Stomach (tissue), 19 donors: ENCODE measurements at places on chromosomes 12 and 14. TPM values are rescaled to one million over a fixed set of nuclear protein-coding genes. Genes with fewer than 3 reads are reported as not detected.

DNA sequence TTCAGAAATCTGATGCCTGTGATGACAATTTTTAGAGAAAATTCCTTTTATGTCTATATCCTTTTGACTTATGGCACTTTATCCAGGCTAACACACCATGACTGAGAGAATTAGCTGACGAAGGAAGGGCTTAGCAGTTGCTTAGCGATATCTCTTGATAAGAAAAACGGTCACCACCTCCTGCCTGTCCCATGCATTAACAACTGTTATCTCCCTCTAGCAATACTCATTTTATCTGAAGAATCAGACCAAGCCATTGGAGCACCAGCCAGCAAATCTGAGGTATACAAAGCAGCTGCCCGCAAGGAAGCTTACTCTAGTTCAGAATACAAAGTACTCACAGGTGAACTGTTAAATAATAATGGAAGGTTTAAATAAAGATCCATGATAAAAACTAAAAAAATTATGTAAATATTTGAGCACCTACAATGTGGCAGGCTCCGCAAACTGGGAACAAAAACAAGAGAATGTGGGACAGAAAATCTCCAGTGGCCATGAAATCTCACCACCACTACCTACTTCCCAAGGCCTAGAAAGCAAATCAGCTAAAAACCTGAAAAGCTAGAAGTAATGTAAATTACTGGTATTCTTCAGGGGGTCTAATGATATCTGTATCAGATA, 24.3 kb downstream of the PPM1H start:
- peak; percentile 62 for DNase-seq

The CMA1 gene
- total RNA-seq, result not detected

GRCh38 chr12:51126297-51126696, 42.9 kb upstream of the CSRNP2 start:
- DNase-seq, result no peak

DNA sequence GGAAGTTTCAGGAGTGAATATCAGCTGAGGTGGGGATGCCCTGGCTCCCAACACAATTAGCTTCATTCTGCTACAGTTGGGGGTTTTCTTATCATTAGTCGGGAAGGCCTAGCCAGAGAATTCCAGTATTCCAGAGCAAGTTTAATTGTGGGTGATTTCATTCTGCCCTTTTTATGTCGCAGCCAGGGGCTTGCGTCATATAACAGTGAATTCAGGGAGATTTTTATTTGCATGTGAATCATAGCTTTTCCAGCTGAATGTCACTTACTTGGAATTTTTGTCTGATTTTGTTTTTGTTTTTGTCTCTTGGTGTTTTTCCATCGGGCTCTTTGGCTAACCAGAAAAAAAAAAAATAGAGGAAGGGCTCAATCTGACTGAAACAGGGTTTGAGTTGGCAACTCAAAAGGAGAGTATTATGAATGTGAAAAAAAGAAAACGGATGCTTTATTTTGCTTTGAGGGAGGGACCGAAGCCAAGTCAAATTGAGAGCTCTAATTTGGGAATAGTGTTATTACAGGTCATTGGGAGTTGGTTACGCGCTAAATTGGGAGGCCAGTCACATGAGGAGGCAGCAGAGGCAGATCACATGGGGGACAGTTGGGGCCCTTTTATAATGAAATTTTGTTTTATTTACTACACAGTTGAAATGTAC, 119.4 kb downstream of the SAMD4A start:
- DNase-seq, result peak; percentile 65

- DNase-seq, result no peak
These were observed 37.5 kb upstream of the CIT start for GRCh38 chr12:119914666-119915065.

GRCh38 chr12:130872179-130873096, 572 bp downstream of the RAN start:
- DNase-seq, result peak; percentile 78

The KERA gene
- not detected for total RNA-seq

The TMPRSS12 gene
- total RNA-seq, result not detected

The AMHR2 gene
- total RNA-seq, result not detected

- no peak for DNase-seq
These were observed 22.8 kb upstream of the TMEM233 start for GRCh38 chr12:119570771-119571170.

GRCh38 chr12:7100239-7100638, 8.0 kb upstream of the C1R start:
- no peak for DNase-seq

DNA sequence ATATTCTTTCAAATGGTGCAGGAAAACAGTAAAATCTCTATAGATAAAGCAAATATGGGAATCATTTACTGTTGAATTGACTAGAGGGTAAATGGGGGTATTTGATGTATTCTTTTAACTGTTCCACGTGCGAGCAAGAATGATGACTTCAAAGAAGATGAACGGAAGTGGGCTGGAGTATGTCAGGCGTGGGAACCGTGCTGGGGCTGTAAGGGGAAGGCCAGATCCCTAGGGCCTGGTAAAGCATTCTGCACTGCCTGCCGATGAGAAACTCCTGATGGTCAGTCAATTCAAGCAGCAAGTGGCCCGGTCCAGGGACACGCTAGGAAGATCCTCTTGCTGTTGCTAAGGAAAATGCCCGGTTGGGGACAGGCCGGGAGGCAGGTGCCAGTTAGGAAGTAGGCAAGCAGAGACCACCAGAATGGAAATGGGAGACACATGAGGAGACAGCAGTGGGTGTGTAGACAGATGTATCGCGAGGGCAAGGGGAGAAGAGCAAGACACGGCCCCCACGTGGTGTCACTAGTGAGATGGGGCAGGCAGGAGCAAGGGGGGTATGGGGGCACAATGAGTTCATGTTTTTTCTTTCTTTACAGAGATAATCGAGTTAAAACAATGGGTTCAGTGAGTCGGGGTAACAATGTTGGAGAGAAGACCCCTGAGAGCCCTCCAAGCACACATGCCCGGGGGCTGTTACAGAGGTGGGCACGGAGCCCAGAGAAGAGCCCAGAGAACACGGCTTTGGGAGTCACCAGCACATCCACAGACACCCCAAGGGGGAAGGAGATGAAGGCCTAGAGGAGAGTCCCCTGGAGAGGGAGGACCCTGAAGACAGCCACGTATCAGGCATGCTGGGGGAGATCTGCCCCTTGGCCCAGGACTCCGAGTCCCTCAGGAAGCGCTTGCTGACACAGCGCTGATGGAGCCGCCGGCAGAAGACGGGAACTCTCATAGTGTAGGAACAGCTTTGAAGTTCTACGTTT, 37.2 kb downstream of the FBXO21 start:
- peak; percentile 25 for DNase-seq

DNA sequence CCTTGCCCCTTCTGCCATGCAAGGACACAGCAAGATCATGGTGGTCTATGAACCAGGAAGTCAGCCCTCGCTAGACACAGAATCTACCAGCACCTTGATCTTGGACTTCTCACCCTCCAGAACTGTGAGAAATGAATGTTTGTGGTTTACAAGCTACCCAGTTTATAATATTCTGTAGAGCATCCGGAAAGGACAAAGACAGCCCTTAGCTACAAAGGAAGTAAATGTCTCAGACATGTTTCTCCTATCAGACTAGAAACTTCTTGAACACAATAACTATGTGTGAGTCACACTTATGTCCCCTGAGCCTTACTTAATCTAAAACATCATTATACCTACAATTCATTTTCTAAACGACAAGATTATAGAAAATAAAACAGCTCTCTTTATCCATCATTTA, 176.7 kb downstream of the KLHL28 start:
- no peak for DNase-seq

DNA sequence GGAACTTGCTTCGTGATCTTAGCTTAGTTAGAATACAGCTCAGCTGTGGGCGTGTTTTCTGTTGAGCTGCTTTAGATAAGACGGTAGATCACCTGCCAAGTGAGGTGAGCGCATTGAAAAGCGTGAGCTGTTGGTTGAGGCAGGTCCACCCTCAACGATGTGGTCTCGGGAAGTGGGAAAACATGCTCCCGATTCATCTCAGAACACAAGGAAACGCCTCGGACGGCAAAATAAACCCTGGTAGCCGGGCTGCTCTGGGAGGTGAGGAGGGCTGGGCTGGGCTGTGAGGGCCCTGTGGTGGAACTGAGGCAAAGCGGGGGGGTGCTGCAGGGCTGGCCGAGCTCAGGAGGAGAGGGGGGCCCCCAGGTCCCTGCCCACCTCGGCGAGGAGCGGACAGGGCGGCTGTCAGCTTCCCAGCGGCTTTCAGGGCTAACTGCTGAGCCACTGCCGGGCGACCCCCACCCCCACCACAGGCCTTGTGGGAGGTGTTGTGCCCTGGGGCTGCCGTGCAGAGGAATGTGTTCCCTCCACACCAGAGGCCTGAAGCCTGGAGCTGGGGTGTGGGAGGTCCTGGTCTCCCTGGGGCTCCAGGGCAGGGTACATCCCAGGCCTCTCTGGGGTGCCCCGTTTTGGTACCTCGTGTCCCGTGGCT, 30.7 kb downstream of the NOC4L start:
- DNase-seq, result peak; percentile 54

- DNase-seq, result peak; percentile 58
These were observed 5.2 kb downstream of the KRT84 start for GRCh38 chr12:52380271-52380694.

- no peak for DNase-seq
These were observed 126.0 kb upstream of the FKBP4 start for GRCh38 chr12:2668816-2669215.

GRCh38 chr12:88935856-88936255, 355.6 kb upstream of the KITLG start:
- no peak for DNase-seq

The ADGRD1 gene
- 33.6 TPM for total RNA-seq
